Left lung (tissue), 14 donors: ENCODE measurements at places on chromosomes 6 and 20.

DNA sequence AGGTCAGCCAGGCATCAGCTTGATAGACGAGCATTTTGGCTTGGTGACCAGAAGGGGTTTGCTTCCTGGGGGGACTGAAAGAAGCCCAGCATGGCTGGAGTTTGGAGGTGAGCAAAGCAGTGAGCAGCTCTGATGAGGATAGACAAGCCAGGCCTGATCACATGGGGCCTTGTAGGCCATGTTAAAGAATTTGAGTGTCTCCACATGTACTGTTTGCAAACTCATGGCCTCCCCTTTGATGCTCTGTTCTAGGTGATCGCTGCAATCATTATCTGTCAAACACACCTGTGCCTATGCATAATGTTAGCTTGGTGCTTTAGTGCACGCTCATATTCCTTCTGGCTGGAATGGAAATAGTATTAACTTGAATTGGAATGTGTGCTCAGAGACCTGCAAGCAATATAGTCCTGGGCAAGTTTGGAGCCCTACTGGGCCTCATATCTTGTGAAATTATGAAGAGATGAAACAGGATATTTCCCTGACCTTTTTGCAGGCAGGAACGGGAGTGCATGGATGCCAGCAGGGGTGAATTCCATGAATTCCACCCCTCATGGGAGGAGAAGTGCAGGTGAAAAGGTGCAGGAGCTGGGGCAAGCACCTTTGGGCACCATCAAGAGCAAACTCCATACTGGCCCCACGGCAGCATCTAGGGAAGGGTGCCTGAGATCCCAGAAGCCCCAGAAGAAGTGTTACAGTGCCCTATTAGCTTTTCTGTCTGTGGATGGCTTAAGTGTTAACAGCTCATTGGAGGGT, 480.5 kb downstream of the EPM2A start:
- no peak overlapping the region for H3K4me3 ChIP-seq
- DNase-seq, result no peak
- H3K27ac ChIP-seq, result no peak overlapping the region
- H3K27me3 ChIP-seq, result no peaks in the 10 kb centered on the region
- H3K36me3 ChIP-seq, result no peaks in the 10 kb centered on the region

- no peaks in the 10 kb centered on the region for H3K4me1 ChIP-seq
- H3K27ac ChIP-seq, result no peak overlapping the region
- DNase-seq, result peak; percentile 5
- H3K4me3 ChIP-seq, result no peak overlapping the region
- H3K27me3 ChIP-seq, result no peaks in the 10 kb centered on the region
- no peaks in the 10 kb centered on the region for H3K36me3 ChIP-seq
Observed at GRCh38 chr6:67011441-67011840, 1304.4 kb upstream of the EYS start.

DNA sequence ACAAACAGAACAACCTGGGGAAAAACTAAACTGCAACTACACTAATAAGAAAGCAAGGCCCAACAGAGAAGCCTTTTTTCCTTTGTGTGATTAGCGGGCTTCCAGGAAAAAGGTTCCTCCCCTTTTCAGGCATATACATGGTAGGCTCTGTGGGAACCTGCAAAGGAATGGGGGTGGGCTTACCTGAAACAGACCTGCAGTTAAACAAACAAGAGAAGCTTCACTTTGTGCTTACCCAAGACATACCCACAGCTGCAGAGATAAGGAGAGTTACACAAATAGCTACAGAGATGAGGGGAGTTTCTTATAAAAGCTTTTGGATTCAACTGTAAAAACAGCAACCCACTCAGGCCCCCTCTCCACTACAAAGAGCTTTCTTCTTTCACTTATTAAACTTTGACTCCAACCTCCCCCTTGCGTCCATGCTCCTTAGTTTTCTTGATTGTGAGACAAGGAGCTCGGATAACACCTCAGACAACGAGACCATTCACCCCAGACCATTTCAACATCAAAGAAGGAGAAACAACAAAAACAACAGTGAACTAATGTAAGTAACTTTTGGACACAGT, 30.9 kb downstream of the RNF146 start:
- peaks cover 27% of the 10 kb centered on the region for H3K36me3 ChIP-seq
- H3K4me3 ChIP-seq, result no peak overlapping the region
- no peaks in the 10 kb centered on the region for H3K27me3 ChIP-seq
- peaks cover 23% of the 10 kb centered on the region for H3K4me1 ChIP-seq

- H3K27me3 ChIP-seq, result no peaks in the 10 kb centered on the region
- H3K4me1 ChIP-seq, result no peaks in the 10 kb centered on the region
- H3K27ac ChIP-seq, result no peak overlapping the region
- no peak overlapping the region for H3K4me3 ChIP-seq
Observed at GRCh38 chr6:161584621-161585340, 310.9 kb upstream of the AGPAT4 start.

DNA sequence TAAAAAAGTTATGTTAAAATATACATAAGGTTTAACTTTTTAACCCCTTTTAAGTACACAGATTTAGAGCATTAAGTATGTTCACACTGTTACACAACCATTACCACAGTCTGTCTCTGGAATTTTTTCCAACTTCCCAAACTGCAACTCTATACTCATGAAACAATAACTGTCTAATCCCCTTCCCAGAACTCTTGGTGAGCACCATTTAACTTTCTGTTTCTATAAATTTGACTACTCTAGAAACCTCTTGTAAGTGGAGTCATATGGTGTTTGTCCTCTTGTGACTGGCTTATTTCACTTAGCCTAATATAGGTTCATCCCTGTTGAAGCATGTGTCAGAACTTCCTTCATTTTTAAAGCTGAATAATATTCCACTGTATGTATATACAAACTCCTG, 98.1 kb downstream of the MAP3K7 start:
- H3K4me1 ChIP-seq, result no peaks in the 10 kb centered on the region
- no peak overlapping the region for H3K27ac ChIP-seq
- no peak for DNase-seq
- H3K36me3 ChIP-seq, result no peaks in the 10 kb centered on the region

- no peak overlapping the region for H3K27ac ChIP-seq
- H3K36me3 ChIP-seq, result peaks cover 10% of the 10 kb centered on the region
- DNase-seq, result no peak
- no peak overlapping the region for H3K4me3 ChIP-seq
- H3K4me1 ChIP-seq, result peaks cover 49% of the 10 kb centered on the region
Observed at GRCh38 chr6:159695984-159696383, 2.9 kb upstream of the SOD2 start.

- H3K27ac ChIP-seq, result no peak overlapping the region
- H3K4me1 ChIP-seq, result peaks cover 86% of the 10 kb centered on the region
- no peak for DNase-seq
- no peak overlapping the region for H3K4me3 ChIP-seq
- no peaks in the 10 kb centered on the region for H3K36me3 ChIP-seq
Observed at GRCh38 chr6:108251252-108251651, 9.6 kb downstream of the SNX3 start.

DNA sequence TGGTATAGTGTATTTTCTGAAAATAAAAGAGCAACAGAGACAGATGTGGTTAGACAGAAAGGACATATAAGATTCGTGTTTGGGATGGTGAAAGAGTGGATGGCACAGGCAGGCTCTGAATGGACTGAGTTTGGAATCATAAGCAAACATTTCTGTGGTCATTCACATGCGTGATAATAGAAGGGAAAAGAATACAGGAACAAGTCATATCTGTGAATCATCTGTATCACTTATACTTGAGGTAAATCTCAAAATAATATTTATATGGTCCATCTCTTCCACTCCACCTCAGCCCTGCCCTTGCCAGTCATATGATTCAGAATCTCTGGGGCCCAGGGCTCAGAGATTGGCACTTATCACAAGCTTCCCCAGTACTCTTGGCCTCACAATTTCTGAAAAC, 535.1 kb downstream of the BCKDHB start:
- no peaks in the 10 kb centered on the region for H3K4me1 ChIP-seq
- no peak for DNase-seq
- H3K27ac ChIP-seq, result no peak overlapping the region
- no peak overlapping the region for H3K4me3 ChIP-seq
- H3K27me3 ChIP-seq, result no peaks in the 10 kb centered on the region

- no peaks in the 10 kb centered on the region for H3K4me1 ChIP-seq
- H3K36me3 ChIP-seq, result no peaks in the 10 kb centered on the region
- no peak overlapping the region for H3K27ac ChIP-seq
- H3K4me3 ChIP-seq, result no peak overlapping the region
Observed at GRCh38 chr6:135604035-135604860, 106.7 kb upstream of the AHI1 start.

- H3K36me3 ChIP-seq, result no peaks in the 10 kb centered on the region
- no peaks in the 10 kb centered on the region for H3K4me1 ChIP-seq
- no peak for DNase-seq
- no peak overlapping the region for H3K27ac ChIP-seq
- no peak overlapping the region for H3K4me3 ChIP-seq
Observed at GRCh38 chr6:40282986-40283385, 304.2 kb downstream of the LRFN2 start.

DNA sequence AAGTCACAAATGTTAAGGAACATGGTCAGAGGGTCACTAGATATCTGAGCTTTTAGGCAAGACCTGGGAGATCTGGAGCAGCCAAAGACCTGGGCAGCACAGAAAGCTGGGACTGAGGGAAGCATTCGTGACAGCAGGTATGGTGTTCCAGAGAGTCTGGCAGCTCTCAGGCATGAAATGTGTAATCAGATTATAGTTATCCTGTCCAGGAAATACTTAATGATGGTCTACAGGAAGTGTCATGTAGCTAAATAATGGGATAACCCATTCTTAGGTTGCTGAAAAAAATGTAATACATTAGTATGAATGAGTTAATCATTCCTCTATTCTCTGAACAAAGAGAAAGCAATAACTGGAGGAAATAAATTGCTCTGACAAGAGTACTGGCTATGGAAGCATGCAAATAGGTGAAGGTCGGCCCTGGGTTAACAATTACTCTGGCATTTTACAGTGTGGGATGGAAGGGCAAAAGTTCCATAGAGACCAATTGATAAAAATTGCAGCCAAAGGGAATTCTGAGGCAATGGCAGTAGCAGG, 740.5 kb downstream of the CBLN4 start:
- H3K27me3 ChIP-seq, result no peaks in the 10 kb centered on the region
- no peak for DNase-seq
- H3K36me3 ChIP-seq, result no peaks in the 10 kb centered on the region
- no peak overlapping the region for H3K4me3 ChIP-seq
- no peaks in the 10 kb centered on the region for H3K4me1 ChIP-seq
- no peak overlapping the region for H3K27ac ChIP-seq

GRCh38 chr6:129894921-129895320, 33.8 kb upstream of the TMEM244 start:
- H3K4me3 ChIP-seq, result no peak overlapping the region
- H3K4me1 ChIP-seq, result no peaks in the 10 kb centered on the region
- no peak overlapping the region for H3K27ac ChIP-seq

DNA sequence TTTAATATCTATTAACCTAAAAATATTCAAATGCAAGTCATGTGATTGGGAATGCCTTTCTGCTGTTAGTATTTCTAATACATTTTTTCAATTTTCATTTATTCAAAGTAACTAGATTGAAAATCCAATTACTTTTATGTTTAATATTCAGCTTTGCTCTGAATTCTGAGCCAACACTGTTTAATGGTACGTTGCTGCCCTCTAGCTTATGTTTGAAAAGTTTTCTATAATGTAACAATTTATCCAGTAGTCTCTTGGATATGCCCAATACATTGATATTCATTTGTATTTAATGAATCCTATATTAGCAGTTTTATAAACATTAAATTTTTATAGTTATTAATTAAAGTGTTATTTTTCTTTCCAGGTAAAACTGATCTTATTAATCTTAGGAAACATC, 47.4 kb downstream of the LGSN start:
- H3K36me3 ChIP-seq, result no peaks in the 10 kb centered on the region
- no peak overlapping the region for H3K4me3 ChIP-seq
- H3K27me3 ChIP-seq, result no peaks in the 10 kb centered on the region
- H3K4me1 ChIP-seq, result no peaks in the 10 kb centered on the region
- no peak overlapping the region for H3K27ac ChIP-seq
- peak; percentile 17 for DNase-seq

- no peaks in the 10 kb centered on the region for H3K27me3 ChIP-seq
- H3K27ac ChIP-seq, result no peak overlapping the region
- H3K36me3 ChIP-seq, result no peaks in the 10 kb centered on the region
- DNase-seq, result no peak
- H3K4me3 ChIP-seq, result no peak overlapping the region
Observed at GRCh38 chr20:32908334-32909292, 49.9 kb downstream of the EFCAB8 start.

GRCh38 chr6:139429580-139430145, 55.2 kb upstream of the CITED2 start:
- H3K4me1 ChIP-seq, result peaks cover 13% of the 10 kb centered on the region
- H3K27ac ChIP-seq, result no peak overlapping the region
- no peak overlapping the region for H3K4me3 ChIP-seq
- no peaks in the 10 kb centered on the region for H3K36me3 ChIP-seq
- DNase-seq, result no peak

GRCh38 chr20:4130404-4131189, 115.2 kb upstream of the RNF24 start:
- no peaks in the 10 kb centered on the region for H3K36me3 ChIP-seq
- H3K4me3 ChIP-seq, result no peak overlapping the region
- no peaks in the 10 kb centered on the region for H3K27me3 ChIP-seq
- peaks cover 6% of the 10 kb centered on the region for H3K4me1 ChIP-seq
- no peak for DNase-seq

DNA sequence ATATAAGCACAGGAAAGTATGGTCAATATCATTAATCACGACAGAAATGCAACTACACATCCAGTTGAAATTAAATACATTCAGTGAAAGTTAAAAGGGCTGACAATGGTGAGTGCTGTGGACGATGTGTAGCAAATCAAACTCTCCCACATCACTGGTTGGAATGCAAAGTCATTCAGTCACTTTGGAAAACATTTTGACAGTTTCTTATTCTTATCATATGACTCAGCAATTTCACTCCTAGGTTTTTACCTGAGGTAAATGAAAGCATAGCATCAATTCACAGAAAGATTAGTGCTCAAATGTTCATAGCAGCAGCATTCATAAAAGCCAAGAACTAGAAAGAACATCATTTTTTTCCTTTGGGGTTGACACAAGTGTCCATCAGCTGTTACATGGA, 28.6 kb upstream of the SAMD5 start:
- H3K4me1 ChIP-seq, result no peaks in the 10 kb centered on the region
- H3K27me3 ChIP-seq, result no peaks in the 10 kb centered on the region
- no peak overlapping the region for H3K27ac ChIP-seq

GRCh38 chr6:121436960-121437850, 1.8 kb downstream of the GJA1 start:
- H3K4me1 ChIP-seq, result no peaks in the 10 kb centered on the region
- peak overlapping the region; percentile 95 for H3K27ac ChIP-seq
- DNase-seq, result peak; percentile 77
- H3K27me3 ChIP-seq, result no peaks in the 10 kb centered on the region
- no peaks in the 10 kb centered on the region for H3K36me3 ChIP-seq

DNA sequence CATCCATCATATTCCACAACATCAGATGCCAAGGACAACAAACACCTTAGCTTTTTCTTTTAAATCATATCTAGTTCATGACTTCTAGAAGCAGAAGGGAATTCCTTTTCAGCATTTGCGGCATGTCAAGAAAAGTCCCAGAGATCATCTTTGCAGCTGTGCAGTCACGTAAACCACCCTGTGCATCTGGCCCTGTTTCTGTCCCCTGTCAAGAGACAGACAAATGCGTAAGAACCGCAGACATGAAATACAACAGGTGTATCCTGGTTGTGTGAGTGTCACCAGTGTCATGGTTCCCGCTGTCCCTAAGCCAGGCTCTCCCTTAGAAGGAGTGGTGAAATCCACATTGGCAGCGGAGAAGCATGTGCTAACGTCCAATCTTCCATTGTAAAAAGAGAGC, 28.1 kb downstream of the LY86 start:
- H3K27ac ChIP-seq, result no peak overlapping the region
- no peaks in the 10 kb centered on the region for H3K4me1 ChIP-seq
- H3K27me3 ChIP-seq, result no peaks in the 10 kb centered on the region

GRCh38 chr6:124879110-124879991, 82.9 kb upstream of the RNF217 start:
- H3K4me1 ChIP-seq, result no peaks in the 10 kb centered on the region
- H3K36me3 ChIP-seq, result no peaks in the 10 kb centered on the region
- DNase-seq, result no peak
- H3K4me3 ChIP-seq, result no peak overlapping the region
- H3K27ac ChIP-seq, result no peak overlapping the region
- no peaks in the 10 kb centered on the region for H3K27me3 ChIP-seq
